ENCODE measurements at places on chromosomes 3 and 15.

GRCh38 chr3:15205934-15206661 is at the start of gene CAPN7:
Gene CAPN7 (plus strand): TSS chr3:15206246. CDS start chr3:15206496, 250 bp downstream.
- DNase-seq = peak; percentile 94

- peak; percentile 59 for DNase-seq
These were observed 170.2 kb upstream of the SMAD3 start for GRCh38 chr15:66894986-66895780.

DNA sequence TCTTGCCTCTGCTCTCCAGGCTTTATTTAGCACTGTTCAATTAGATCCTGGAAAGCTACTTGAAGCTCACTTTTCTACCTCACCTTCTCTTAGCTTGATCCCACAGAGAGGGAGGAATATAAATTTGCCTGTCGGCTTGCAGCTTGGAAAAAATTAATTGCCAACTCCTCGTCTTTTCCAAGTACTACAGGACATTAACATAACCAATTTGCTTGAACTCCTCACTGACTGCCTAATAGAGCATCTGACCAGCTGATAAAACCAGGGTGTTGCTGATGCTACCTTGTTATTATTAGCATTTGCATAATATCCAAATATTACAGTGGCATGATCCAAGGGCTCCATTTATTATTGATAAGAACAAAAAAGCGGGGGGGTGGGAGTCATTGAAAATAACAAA is 561.8 kb downstream of the MCTP2 start:
- DNase-seq = no peak

- DNase-seq = peak; percentile 68
These were observed 17.6 kb downstream of the ACAD11 start for GRCh38 chr3:132641837-132642538.

GRCh38 chr3:33458446-33458845 is 18.2 kb upstream of the UBP1 start:
- no peak for DNase-seq

DNA sequence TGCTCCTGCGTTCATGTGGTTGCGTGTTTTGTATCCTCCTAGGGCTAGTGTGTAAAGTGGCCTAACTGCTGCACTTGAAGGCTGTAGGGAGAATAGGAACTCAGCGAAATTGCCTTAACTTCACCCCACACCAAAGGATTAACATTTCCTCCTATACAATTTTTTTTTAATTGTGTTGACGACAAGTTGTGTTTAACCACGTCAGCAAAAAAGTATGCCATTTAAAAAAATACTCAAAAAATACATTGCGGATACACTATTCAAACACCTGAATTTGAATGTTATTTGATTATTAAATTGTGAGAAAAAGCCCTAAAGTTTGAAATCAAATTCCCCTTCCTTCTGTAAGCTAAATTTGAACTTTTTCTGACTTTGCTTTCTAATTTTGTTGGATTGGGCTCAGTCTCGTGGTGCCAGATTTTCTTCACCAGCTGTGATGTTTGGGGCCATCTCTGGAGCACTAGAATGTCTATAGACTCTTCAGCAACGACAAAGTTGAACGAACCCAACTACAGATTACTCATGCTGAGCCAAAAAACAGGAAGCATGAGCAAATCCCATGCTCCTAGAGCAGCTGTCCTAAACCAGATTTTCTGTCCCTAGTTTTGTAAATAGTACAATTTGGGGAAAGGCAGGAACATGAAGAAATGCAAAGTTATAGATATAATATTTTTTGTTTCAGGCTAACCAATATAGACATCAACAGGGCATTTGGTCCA is 8.1 kb upstream of the SLC9A9 start:
- DNase-seq = no peak

- peak; percentile 99 for DNase-seq
These were observed 84.5 kb upstream of the GALNT15 start for GRCh38 chr3:16090024-16090423.

DNA sequence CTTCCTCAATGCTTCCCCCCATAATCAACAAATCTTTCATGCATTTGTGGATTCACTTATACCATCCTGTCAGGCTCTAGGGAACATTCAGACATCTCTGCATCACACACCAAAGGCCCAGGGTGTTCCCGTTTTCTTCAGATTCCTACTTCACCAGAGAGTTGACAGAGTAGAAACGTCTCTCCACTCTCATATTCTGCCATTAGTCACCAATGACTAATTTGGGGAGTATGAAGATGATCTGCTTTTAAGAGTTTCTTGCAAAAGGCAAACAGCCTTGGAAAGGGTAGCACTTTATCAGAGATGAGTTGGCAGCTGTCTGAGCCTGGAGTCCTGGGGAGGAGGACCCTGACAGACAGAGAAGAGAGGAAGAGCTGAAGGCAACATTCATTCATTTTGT is 55.8 kb upstream of the DGKG start:
- peak; percentile 91 for DNase-seq

DNA sequence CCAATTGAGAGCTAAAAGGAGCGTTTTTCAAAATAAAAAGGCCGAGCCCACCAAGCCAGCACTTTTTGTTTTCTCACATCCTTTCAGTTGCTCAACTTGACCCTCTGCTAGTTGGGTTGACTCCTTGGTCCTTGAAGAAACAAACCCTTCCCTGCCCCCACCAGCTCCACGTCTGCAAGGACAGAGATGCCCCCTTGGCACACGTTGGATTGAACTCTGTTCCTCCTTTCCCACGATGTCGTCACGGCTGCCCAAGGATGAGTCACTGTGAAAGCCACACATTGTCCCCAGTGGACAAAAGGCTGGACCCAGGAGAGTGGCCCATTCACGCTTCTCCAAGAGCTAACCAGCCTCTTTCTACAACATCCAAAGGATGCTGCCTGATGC is 43.0 kb upstream of the SPATA12 start:
- peak; percentile 56 for DNase-seq

- no peak for DNase-seq
These were observed 419.7 kb downstream of the FGF12 start for GRCh38 chr3:192307631-192308030.

GRCh38 chr3:120597445-120598049 is 1.4 kb downstream of the NDUFB4 start:
- DNase-seq = no peak

GRCh38 chr3:41307065-41307464 is 107.8 kb downstream of the CTNNB1 start:
- no peak for DNase-seq

DNA sequence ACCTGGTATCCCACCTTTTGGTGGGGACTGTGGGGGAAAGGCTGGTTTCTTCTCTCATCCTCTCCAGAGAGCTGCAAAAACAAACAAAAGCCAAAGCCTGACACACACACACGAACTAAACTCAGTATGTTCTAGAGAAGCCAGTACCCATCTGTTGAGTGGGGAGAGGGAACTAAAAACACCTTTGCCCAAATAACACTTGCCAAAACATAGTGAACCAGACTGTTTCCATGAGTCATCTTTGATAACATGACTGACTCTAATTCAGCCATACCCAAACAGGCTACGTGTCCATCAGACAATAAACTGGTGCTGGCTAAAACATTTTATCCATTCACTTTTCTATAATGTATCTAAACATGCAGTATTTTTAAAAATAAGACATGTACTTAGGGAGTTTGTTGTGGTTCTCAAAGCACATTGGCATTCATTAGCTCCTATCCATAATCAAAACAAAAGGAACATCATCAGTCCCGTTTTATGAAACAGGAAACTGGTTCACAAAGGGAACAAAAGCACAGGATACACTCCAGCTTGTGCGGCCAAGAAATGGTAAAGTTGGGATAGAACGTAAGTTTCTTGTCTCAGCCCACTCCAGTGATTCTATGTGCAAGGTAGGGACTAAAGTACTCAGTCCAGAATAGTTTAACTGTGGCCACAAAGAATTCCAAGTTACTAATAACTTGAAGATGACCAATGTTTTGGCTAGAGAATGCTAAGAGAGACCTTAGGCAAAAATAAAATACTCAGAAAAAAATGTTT is 16.1 kb downstream of the LYSMD2 start:
- no peak for DNase-seq

- no peak for DNase-seq
These were observed 500.6 kb downstream of the SI start for GRCh38 chr3:164577667-164578210.

- DNase-seq = no peak
These were observed 12.1 kb downstream of the IQGAP1 start for GRCh38 chr15:90400005-90400758.

GRCh38 chr3:45606991-45607712 is 12.6 kb downstream of the LIMD1 start:
- DNase-seq = peak; percentile 51

- DNase-seq = no peak
These were observed 48.3 kb downstream of the PRTG start for GRCh38 chr15:55694652-55695150.

All from fibroblast of skin of scalp (primary cell).